ENCODE measurements at places on chromosomes 6 and 20.

DNA sequence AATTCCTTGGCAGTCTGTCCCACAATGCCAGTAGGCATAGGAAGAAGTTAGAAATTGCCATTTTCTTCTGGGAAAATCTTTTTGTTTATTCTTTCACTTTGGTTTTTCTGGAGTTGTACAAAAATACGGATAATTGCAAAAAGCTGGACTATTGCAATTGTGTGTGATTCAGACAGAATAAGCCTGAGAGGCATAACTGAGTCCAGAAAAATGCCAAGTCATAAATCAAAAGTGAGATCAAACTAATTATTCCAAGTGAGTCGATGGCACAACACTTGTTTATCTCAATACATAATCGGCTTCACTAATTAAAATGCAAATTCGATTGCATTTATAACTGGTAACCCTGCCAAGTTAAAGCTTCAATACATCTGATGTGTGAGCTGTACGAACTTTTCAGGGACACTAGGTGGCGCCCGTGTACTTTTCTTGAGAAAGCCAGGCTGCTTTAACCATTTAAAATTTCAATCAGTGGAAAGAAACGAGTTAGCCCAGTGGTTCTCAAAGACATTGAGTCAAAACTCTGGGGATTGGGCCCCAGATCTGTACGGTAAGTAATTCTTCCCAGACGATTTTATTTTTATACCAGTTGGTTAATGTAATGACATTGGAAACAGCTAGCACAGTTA lies 102.6 kb downstream of the LAMP5 start:
- peak; percentile 15 for DNase-seq

DNA sequence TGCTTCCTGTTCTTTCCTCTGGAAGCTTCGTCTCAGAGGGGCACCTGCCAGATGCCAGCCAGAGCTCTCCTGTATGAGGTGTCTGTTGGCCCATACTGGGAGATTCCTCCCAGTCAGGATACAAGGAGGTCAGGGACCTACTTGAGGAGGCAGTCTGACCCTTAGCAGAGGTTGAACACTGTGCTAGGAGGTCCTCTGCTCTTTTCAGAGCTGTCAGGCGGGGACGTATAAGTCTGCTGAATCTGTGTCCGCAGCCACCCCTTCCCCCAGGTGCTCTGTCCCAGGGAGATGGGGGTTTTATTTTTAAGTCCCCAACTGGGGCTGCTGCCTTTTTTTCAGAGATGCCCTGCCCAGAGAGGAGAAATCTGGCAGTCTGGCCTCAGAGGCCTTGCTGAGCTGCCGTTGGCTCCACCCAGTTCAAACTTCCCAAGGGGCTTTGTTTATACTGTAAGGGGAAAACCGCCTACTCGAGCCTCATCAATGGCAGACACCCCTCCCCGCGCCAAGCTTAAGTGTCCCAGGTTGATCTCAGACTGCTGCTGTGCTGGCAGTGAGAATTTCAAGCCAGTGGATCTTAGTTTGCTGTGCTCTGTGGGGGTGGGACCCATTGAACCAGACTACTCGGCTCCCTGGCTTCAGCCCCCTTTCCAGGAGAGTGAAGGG lies 326.7 kb downstream of the BCKDHB start:
- DNase-seq: no peak

- DNase-seq: no peak
Measured at GRCh38 chr6:10586302-10586701, 65.2 kb downstream of the GCNT2 start.

GRCh38 chr6:34476921-34477320 lies 11.0 kb downstream of the PACSIN1 start:
- DNase-seq: no peak

GRCh38 chr20:46216770-46217464 lies 91.4 kb downstream of the CDH22 start:
- no peak for DNase-seq

DNA sequence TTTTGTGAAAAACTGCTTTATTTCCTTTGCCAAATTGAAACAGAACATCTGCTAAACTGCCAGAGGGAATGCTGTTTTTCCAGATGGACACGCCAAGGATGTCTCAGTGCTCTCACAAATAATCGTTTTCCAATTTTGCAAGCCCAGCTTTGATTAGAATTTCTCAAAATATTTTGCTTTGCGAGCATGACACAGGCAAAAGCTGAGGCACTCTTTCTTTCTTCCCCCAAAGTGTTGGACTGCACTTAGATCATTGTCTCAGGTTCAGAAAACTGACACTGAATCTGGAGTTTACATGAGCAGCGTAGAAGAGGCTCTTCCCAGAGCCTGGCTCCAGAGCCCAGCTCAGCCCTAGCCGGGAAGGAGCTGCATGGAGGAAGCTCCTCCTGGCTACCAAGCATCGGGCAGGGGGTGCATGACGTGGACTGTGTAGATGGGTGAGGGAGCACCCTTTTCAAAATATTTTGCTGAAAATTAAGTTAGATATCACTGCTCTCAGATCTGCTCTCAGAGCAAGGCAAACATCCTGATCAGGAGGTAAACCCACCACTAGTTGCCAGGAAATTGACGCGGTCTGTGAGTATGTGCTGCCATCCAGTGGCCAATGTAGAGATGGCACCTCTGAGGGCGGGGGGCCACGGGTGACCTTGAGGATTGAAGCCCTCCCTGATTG lies 107.5 kb downstream of the SLC22A3 start:
- peak; percentile 50 for DNase-seq

- no peak for DNase-seq
Measured at GRCh38 chr6:14524319-14524718, 406.7 kb downstream of the CD83 start.

- DNase-seq: no peak
Measured at GRCh38 chr20:42955713-42956112, 234.0 kb downstream of the PTPRT start.

DNA sequence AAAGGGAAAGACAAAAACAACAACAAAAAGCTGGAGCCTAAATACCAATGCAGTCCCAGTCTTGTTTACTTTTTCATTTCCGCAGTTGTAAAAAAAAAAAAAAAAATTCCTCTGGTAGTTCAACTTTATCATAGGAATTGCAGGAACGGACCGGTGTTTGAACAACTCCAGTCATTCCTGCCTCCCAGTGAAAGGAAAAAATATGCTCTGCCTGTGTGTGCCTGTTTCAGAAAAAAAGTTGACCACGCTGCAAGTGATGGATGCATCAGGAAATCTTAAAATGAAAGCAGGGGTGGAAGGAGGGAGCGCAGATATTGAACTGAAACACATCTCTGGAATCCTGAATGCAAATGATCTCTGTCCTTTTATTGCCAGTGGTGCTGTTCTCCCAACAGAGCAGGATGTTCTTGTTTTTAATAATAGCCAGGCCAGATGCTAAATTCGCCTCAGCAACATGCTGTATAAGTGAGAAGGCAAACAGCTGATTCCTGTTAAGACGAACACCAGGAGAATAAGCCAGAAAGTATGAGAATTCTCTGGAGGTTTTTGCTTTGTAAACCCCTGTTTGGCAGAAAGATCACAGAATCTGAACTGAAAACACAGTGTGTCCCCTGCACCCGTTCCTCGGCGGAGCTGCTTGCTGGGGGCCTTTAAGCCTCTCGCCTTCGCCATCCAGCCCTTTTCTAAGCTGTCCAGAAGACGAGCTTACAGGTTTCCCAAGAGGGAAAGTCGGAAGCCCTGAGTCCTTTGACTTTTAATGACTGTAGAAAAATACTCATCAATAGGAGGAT lies 178.4 kb upstream of the SUPT3H start:
- DNase-seq: no peak

DNA sequence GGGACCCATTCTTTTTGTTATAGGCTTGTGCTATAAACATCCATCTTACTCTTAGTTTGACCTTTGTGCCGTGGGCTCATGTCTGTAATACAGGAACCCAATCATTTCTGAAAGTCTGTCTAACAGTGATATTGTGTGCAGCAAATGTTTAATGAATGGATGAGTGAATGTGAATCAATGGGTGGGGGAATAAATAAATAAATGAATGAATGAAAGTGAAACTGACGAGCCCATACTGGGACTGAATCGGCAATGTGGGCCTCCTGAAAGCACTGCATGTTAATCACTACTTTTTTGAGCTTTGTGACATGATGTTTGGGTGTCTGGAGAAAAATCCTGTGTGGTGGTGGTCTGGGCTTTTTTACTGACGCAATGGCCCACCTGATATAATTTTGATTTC lies 175.0 kb downstream of the GMPR start:
- peak; percentile 26 for DNase-seq

DNA sequence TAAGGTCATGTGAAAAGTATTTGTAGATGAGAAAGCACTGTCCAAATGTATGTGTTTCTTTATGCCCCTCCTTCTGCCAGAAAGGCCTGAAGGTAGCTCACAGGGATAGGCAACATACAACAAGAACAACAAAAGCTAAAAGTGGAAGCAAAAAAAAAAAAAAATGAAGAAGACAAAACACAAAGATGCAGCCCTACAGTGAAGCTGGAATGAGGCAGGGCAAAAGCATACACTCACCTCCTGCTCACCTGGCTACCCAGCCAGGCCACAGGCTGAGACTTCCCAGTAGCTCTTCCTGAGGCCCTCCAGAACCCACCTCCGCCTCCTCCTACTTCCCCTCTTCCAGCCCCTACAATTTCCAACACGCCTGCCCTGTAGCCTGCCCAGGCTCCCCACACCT lies 2.4 kb downstream of the UNC5CL start:
- no peak for DNase-seq

- DNase-seq: no peak
Measured at GRCh38 chr6:149492798-149493343, 8.1 kb upstream of the ZC3H12D start.

DNA sequence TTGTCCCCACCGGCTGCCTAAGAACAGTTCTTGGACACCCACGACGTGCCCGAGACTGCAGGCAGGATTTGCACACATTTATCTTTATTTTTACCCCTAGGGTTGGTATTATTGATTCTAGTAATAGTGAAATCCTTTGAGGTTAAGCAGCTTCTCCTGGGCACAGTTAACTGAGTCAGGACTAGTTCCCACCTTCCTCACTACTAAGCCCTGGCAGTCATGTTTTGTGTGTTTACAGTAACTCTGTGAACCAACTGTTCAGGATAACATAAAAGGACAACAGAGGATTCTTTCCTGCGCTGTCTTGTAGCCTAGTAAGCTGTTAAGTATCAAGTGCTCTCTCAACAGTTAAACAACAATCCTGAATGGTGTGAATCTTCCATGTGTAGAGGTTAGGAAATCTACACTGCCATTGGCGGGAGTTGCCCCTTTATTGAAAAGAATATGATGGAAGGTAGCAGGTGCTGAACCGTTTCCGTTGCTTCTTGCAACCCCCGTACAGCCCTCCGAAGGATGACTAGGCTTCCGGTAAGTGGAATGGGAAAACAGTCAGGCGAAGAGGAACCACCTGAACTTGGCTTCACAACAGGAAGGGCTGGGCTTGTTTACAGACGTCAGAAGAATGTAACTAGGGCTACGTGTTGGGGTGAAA lies 979 bp upstream of the SOD2 start:
- DNase-seq: peak; percentile 54

- DNase-seq: no peak
Measured at GRCh38 chr6:99032396-99032795, 84.7 kb upstream of the FBXL4 start.

GRCh38 chr20:12416281-12416680 lies 498.6 kb downstream of the BTBD3 start:
- DNase-seq: no peak

- DNase-seq: no peak
Measured at GRCh38 chr6:2179950-2180349, 65.5 kb downstream of the GMDS start.

DNA sequence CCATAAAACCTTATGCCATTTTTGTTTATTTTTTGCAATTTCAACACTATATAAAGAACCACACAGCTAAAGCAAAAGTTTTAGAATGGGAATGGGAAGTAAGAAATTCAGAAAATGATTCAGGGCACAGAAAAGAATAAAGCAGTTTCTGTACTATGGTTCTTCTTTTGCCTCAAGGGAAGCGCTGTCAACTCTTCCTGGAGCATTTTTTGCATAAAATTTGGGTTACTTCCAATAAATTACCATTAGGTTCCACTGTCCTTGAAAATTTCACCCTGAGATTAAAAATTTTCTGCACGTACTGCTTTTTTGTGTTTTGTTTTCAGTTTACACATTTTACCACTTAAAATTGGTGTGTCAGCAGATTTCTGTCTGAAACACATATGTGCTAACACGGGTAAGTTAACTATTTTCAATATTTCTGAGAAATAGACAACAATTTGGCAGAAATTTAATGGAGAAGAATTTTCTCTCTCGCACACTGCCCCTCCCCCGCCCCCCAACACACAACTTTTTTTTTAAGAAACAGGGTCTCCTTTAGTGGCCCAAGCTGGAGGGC lies 79.6 kb downstream of the ADAT2 start:
- DNase-seq: no peak

DNA sequence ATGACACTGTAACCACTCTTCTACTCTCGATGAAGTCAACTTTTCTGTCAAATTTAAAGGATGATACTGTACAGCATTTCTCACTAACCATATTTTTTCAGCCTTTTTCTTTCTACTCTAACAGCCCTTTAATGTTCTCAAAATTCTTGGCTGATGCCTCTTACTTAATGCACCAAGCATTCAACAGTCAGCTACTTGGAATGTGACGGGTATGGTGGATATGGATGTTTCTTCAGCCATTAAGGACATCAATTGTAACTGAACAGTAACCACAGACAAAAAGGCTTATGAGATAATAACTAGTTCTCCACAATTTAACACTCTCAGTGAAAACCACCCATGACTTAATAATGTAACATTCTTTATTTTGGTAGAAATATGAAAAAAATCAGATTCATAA lies 467.2 kb upstream of the ZNF337 start:
- DNase-seq: no peak

DNA sequence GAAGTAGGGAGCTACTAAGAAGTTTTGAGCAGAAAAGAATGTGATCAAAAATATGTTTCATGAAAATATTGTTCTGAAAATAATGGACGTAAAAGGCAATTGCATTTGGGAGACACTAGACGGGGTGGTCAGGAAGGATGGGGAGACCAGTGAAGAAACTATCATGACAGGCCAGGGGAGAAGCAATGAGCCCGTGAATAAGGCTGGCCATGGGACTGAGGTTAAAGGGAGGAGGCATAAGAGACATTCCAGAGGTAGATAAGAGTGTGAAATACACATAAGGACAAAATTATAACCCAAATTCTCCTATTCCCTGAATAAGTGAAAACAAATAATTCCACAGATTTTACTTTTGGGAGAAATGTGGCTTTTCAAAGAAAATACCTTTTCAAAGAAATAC lies 51.7 kb downstream of the MARCKS start:
- no peak for DNase-seq

DNA sequence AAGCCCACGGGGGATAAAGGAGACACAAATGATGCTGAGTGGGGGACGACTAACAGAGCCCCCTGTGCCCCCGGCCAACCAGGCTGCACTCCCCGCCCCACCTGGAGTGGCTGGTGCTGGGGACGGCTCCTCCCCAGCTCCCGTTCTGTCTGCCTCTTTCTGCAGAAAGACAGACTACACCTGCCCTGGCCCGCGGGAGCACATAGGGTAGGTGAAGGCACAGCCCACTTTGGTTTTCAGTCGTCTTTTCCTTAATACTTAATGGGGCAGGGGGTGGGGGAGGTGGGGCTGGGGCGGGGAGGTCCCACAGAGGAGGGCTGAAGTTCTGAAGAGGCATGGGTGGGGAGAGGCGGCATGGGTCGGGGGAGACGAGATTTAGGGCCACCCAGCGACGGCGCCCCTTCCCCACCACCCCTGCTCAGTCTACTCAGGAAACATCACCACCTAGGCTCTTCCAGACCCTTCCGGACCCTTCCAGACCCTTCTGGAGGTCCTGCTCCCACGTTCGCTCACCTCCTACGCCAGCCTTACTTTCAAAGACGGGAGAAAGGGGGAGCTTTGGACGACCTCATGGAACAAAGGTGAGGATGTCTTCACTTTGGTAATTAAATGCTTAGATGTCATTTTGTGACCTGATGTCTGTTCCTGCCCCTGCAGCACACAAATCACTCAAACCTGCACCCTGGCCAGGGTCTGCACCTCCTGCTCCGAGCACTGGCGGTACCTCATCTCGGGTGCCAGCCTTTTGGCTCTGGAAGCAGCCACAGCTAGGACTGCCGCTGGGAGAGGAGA lies 21.2 kb upstream of the FRMD1 start:
- no peak for DNase-seq
